Stimulated activated CD8-positive, alpha-beta memory T cell treated with anti-CD3 and anti-CD28 coated beads, Interleukin-12 subunit alpha, Interleukin-12 subunit beta, amount 100 ng/mL, for 1 hour (primary cell): ENCODE measurements at places on chromosomes 2 and 18.

DNA sequence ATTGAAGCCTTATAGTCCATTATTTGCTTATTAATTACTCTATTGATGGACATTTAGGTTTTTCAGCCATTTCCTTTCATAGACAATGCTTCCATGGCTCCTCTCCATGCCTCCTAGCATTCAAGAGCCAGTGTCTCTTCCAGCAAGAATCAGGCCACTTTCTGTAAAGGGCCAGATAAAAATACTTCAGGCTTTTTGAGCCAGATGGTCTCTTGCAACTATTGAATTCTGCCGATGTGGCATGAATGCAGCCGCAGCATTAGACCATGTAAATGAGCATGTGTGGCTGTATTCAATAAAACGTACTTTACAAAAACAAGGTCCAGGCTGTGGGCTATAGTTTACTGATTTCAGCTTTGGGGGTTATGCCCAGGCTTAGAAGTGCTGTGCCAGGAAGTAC lies 38.5 kb downstream of the TRAF3IP1 start:
- no peak for DNase-seq

DNA sequence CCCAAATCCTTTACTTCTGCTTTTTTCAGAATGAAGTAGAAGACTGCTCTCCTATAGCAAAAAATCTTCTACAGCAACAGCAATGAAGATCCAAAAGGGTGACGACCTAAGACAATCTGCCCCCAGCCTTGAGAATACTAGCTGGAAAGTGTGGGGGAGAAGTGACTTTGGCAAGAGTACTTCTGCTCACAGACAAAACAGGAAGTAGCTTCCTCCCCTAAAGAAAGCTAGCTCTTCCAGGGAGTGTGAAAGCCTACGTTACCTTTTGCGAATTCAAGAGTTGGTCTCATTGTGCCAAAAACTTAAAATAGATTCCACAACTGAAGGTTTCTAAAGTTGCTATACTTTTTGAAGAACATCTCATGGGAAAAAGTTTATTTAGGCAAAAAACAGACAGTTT lies 1069.2 kb upstream of the CHAC2 start:
- no peak for DNase-seq

DNA sequence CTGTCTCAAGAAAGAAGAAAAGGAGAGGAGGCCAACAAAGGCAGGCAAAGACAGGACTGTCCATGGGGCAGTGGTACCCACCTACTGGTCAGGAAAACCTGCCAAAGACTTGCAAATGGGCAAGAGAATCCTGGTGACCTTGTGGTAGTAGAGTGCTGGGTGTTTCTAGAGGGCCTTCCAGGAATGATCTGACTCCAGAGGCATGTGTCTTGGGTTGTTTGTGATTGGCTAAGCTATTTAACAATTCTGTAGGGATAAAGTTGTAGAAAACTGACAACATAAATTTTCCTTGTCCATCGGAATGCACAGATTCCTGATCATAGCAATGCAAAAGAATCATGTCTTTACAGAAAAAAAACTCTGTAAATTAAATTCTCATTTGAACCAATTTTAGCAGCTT lies 68.5 kb upstream of the ZNF532 start:
- no peak for DNase-seq

DNA sequence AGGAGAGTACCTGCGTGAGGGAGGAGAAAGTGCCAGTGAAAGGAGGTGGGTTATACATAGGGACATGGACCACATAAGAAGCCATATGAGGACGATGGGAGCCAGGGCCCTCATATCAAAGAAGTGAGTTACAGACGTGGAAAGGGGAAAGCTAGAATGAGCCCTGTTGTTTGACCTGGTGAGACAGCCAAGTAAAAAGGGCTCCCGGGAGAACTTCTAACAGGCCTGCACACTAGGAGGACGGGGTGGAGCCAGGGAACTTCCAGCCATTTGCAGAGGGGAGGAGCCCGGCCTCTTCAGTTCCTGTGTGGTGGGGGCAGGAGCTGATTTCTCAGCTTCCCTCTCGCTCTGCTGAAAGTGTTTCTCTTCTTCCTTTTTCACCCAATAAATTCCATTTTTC lies 84.1 kb upstream of the SLC66A3 start:
- no peak for DNase-seq

- DNase-seq, result no peak
These were observed 2.9 kb downstream of the TBR1 start for GRCh38 chr2:161418715-161419637.

GRCh38 chr18:22609642-22610041 lies 191.9 kb upstream of the CTAGE1 start:
- no peak for DNase-seq

- DNase-seq, result no peak
These were observed 13.2 kb upstream of the CD302 start for GRCh38 chr2:159811232-159811631.
